ENCODE measurements at places on chromosomes 3 and 15. TPM values are rescaled to one million over a fixed set of nuclear protein-coding genes. Genes with fewer than 3 reads are reported as not detected.
A peak's percentile ranks its signal among the peaks of the same experiment; 100 is the strongest.

SLC12A1 gene
- not detected for total RNA-seq

- DNase-seq, result no peak
Measured at GRCh38 chr3:99242271-99242670, 340.8 kb upstream of the DCBLD2 start.

- peak; percentile 10 for DNase-seq
Measured at GRCh38 chr3:80238152-80238551, 470.4 kb upstream of the ROBO1 start.

AGBL1 gene
- total RNA-seq, result 147 TPM

- peak; percentile 48 for DNase-seq
Measured at GRCh38 chr3:65284961-65285360, 597.2 kb upstream of the ADAMTS9 start.

- DNase-seq, result no peak
Measured at GRCh38 chr3:12620305-12620704, 43.6 kb downstream of the RAF1 start.

ARPIN gene
- total RNA-seq, result 28.5 TPM

GRCh38 chr15:65079580-65079979 is 3.0 kb downstream of the KBTBD13 start:
- no peak for DNase-seq

DNA sequence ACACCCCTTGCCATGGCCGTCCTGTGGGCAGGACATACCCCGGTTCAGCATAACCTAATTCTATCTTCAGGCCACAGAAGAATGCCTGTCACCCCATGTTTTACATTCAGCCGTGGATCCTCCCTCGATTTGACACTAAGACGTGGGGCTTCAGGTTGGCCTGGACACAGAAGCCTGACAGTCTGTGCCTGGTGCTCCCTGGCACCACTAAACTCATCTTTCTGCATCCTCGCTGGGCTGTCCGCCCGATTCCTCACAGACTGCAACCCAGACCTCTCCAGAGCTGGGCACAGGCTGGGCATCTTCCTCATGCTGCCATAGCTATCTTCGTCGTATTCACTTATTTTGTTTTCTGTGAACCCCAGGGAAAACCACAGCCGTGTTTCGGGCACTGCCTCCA is 117.8 kb upstream of the IQSEC1 start:
- DNase-seq, result no peak

GRCh38 chr3:30578479-30578878 is 27.9 kb upstream of the TGFBR2 start:
- no peak for DNase-seq

DNA sequence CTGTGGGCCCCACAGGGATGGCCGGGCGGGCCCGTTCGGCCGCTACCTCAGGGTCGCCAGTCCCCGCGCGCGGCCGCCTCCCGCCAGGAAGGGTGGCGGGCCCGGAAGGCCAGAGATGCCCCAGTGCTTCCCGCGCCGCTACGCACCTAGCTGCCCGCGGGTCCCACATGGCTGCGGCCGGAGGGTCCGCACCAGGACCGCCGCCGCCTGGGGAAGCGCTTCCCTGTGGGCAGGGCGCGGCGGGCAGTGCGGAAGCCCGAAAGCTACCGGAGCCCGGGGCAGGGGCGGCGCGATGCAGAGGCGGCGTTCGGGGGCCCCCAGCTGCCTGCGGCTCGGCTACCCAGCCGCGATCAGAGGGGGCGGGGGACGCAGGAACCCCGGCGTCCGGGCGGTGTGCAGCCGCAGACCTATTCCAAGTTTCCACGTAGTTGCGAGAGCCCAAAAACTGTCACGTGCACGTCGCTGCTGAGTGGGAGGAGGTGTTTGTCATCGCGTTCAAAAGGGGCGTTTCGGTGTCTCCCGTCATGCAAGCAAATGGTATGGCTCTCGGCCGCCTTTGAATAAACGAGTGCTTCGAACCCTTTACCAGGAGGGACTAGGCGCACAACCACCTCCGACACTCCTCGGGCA is at the start of gene TRANK1:
Gene TRANK1 (minus strand): TSS at position 414 of the 630 bp plus-strand sequence. CDS start 245 bp downstream, at position 169.
- peak; percentile 85 for DNase-seq

DNA sequence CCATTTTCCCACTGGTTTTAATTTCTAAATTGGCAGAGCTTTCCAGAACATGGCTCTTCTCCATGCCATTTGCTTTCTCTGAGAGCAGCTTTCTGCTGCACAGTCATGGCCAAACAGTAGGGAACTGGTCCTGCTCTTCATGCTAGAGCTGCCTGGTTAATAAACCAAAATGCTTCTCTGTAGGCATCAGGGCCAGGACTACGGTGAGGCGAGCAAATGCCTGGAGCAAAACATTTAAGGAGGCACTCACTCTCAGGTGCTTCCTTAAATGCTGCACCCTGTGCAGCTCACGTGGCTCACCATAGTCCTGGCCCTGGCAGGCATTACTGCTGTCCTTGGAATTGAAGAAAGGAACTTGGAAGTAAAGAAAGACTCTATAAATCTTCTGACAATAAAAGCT is 48.5 kb upstream of the PPP2R3A start:
- no peak for DNase-seq

HERC2 gene
- 57.5 TPM for total RNA-seq

- DNase-seq, result no peak
Measured at GRCh38 chr3:178827285-178827856, 244.2 kb downstream of the ZMAT3 start.

DNA sequence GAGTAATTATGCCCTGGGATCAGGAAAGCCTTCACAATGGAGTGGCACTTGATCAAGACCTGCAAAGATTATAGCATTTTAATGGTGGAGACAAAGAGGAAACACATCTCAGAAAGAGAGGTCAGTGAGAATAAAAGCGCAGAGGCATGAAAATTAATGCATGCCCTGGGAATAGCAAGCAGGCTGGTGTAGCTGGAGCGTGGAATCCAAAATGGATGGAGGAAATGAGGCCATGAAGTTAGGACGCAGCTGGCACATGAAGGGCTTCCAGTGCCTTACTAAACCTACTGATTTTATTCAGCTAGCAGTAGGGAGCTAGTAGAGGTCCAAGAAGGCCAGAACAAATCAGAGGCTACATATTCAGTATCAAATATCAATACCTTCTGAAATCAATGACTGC is 38.1 kb downstream of the TMEM212 start:
- DNase-seq, result no peak

DNA sequence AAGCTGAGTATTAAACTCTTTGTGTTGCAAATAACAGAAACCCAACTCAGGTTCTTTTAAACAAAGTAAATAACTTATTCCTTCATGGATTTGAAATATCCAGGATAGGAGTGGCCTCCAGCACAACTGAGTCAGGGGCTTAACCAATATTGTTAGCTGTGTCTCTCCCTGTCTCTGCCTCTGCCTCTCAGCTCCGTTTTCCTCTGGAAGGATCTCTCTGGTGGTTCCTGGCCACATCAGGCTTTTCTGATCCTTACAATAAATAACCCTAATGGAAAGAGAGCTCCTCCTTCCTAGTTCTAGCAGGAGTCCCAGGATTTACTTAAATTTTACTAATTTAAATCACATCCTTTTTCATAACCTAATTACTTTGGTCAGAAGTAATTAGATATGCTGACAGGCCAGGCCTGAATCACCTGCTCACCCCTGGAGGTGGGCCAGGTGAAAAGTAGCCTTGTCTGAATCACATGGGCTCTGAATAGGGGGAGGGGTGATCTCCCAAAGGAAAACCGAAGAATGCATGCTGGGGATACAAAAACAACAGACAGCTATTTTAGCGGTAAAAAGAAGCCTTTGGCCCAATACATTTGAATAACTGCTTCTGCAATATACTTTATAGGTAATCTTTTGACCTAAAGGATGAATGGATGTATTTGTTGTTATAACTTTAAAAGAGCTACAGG is 75.4 kb downstream of the REC114 start:
- DNase-seq, result no peak

BCHE gene
- 4.1 TPM for total RNA-seq

DNA sequence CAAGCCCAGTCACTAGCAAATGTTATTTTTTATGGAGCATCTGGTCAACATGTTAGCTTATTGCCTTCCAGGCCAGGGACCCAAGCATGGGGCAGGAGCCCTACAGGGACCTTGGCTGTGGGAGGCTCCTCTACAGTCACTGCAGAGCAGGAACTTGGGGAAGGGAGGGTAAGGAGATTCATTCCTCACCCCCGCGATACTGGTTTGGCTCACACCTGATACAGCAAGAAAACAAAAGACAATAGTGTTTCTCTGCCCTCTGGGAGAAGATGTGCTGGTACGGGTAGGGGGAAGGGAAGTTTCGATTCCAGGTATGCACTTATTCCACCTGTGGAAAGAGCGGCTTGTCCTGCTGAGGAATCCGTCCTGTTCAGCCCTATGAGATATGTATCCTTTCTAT is 77.6 kb downstream of the SLC12A8 start:
- DNase-seq, result no peak

DNA sequence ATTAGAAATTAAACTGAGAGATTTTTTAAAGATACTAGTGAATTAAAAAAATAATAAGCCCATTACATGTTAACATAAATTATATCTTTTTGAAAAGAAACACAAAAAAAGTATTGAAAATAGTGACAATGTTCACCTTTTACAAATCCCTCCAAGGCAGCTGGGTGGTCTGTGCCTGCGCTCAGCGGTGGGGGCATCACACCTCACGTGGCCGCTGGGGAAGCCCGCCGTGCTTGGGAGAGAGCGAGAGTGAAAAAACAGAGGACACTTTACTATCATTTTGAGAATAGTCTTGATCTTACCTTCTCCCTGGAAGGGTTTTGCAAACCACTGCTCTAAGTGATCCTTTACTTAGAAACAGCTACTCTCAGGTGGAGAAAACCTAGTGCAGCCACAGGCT is 76.9 kb downstream of the CRTC3 start:
- DNase-seq, result no peak

- DNase-seq, result no peak
Measured at GRCh38 chr3:34408088-34408487, 609.7 kb downstream of the PDCD6IP start.

RCN2 gene
- total RNA-seq, result 34.9 TPM

DNA sequence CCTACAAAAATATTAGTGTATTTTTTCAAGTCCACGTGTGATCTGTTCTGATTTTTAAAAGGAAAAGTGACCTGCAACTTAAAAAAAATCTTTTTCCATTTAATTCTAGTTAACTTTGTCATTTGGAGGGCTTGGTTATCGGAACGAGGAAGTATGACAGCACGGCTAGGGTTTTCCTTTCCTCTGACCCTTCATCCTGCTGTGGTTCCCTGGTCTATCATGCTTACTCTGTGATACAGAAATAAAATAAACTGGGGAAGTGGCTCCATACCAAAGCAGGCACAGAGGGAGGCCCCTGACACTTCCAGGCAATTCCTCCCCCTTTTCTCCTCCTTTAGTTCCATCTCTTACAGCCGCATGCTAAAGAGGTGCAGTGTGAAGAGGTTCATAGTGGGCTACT is 491.3 kb downstream of the EDEM1 start:
- no peak for DNase-seq

- no peak for DNase-seq
Measured at GRCh38 chr3:123807820-123808219, 76.3 kb downstream of the MYLK start.

NMD3 gene
- total RNA-seq, result 64.1 TPM

- DNase-seq, result peak; percentile 44
Measured at GRCh38 chr3:194282436-194283122, 68.5 kb downstream of the CPN2 start.

GRCh38 chr3:4935347-4935746 is 43.9 kb upstream of the BHLHE40 start:
- DNase-seq, result no peak

DNA sequence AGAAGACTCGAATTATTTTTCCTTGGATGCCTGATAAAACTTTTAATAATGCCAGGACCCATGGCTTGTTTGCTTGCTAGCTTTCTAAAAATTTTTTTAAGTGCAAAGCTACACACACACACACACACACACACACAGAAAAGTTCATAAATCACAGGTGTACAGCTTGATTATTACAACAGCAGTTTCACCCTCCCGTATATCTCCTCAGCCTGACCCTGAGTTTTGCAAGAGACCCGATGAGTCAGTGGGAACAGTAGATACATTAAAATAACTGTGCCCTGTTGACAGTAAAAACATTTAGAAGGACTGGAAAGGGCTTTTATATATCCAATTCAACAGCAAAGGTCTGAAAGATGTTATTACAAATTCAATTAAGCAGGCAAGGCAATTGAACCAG is 46.7 kb downstream of the EMC4 start:
- no peak for DNase-seq

DNA sequence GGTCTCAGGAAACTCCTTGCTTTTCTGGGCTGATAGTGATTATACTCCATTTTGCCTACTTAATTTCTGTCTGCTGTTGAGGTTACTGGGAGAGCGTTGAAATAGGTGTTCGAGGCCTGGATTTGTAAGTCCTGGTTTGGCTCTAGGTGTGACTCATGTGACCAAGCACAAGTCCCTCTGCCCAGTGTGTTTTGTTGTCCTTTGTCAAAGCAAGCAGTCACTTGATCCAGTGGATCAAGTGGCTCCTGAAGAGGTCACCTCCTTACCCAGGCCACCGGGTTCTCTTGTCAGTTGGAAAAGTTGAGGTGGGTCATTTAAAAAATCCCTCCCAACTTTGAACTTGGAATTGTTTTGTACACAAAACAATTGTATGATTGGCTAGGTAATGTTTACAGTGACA is 70.0 kb downstream of the LPP start:
- DNase-seq, result no peak

ROPN1 gene
- total RNA-seq, result not detected

DNA sequence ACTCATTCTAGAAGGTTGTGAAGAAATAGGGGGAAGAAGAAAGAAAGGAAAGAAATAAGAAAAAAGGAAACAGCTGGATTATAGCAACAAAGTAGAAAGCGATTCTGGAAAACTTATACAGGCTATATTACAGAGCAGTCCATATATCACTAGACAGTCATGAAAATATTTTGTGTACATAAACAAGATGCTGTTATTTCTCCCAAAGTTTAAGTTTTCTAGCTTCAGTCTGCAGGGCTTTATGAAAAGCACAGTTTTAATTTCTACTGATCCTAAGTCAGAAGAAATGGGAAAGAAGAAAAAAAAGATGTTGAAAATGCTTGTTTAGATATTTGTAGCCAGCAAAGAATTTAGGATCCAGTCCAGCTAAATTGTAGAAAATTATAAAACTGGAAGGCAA is 321.4 kb upstream of the NDN start:
- no peak for DNase-seq

LINGO1 gene
- 5.1 TPM for total RNA-seq

TIMP4 gene
- total RNA-seq, result 0.48 TPM

DNA sequence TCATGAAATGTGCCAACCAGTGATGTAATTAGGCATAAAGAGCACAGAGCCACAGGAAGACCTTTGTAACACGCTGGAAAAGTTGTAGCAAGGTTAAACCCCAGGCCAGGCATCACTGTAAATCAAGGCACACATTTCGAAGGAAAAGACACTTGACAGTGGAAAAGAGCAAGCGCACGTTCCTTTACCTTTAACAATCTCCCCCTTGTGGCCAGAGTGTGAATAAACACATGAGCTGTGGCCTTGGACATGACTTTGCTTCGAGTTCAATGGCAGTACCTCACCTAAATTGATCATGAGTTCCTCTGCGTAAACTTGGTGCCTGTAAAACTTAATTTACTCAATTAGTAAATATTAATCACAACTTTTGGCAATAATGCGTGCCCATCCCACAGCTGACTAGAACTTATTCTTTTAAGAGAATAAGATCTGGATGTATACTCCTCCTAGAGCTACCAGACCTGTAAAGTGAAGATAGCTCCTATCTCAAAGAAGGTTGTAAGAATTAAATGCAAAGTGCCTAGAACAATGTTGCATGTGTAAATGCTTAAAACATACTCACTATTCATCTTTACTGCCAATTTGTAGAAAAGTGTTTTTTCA is 757.0 kb upstream of the NECTIN3 start:
- peak; percentile 19 for DNase-seq
